IPS DF 19.7 (cell line): ENCODE measurements at places on chromosomes 7 and 10.
A peak's percentile ranks its signal among the peaks of the same experiment; 100 is the strongest.

- DNase-seq: peak; percentile 68
Measured at GRCh38 chr7:101664436-101664835, 35.3 kb upstream of the MYL10 start.

DNA sequence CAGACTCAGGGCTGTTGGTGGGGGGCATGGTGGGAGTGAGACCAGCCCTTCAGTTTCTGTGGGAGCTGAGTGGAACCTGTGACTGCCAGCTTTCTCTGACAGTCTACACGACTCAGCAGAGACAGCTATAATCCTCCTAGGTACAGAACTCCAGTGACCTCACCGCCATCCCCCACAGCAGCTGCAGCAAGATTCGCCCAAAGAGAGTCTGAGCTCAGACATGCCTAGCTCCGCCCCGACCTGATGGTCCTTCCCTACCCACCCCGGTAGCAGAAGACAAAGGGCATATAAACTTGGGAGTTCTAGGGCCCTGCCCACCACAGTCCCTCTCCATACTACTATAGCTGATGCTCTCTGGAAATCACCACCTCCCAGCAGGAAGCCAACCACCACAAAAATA is 500.1 kb downstream of the ETV1 start:
- no peak for DNase-seq

- DNase-seq: no peak
Measured at GRCh38 chr7:30553546-30553945, 41.1 kb upstream of the GARS1 start.

- no peak for DNase-seq
Measured at GRCh38 chr10:45224219-45224841, 91.1 kb downstream of the OR13A1 start.

DNA sequence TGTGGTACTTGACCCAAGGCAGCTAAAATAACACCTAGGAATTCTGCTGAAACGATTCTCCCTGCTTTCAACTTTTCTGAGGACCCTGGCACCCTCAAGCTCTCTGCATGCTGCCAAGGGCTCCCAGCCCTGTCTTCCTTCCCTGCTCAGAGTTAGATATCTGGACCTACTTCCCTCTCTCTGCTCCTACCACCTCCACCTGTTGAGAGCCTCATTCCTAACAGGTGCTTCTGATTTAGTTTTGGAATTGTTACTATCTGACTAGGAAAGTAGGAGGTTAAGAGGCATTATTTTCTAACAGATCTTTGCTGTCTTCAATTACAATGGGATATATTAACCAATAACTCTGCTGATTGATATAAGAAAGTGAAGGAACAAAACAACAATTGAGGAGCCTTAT is 253.8 kb downstream of the FZD1 start:
- no peak for DNase-seq

DNA sequence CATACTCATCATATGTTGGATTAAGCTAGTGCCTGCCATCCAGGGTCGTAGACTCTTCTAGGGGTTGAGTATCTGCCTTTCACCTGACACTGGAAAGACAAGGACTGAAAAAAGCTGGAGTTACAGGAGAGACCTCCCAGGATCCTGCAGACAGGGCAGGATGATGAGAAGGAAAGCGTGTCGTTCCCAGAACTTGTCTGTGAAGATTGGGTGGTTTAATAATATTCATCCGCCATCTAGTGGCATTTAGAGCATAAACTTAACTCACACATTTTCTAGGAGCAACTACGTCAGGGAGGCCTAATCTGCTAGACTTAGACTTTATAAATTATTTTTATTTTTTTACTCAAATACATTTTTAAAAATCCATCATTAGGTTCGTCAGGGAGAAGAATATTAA is 59.6 kb downstream of the ADRB1 start:
- no peak for DNase-seq

GRCh38 chr10:31751051-31751737 is 177.4 kb downstream of the ARHGAP12 start:
- no peak for DNase-seq

DNA sequence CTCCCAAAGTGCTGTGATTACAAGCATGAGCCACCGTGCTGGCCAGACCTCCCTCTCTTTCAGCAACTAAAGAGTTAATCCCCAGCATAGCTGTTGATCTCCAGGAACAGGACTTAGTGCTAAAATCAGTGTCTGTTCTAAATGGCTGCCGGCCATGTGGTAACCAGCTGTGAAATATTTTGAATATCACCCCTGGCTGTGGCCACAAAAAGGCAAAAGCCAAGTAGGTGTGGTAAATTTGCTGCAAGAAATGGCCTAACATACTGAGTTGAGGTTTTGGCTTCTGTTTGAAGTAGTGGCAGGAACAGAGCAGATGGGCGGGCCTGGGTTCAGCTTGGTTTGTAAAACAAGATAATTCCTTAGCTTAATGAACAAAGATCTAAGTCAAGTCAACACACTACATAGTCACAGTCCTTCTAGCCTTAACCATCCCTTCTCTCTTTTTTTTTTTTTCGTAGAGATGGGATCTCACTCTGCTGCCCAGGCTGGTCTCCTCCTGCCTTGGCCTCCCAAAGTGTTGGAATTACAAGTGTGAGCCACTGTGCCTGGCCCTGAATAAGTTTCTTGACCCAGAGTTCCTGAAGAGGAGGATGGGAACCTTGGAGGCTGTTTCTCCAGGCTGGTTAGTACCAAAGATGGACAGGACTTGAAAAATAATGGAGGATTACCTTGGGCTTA is 22.7 kb upstream of the AGFG2 start:
- no peak for DNase-seq

- DNase-seq: no peak
Measured at GRCh38 chr10:110415809-110416208, 81.9 kb upstream of the DUSP5 start.

DNA sequence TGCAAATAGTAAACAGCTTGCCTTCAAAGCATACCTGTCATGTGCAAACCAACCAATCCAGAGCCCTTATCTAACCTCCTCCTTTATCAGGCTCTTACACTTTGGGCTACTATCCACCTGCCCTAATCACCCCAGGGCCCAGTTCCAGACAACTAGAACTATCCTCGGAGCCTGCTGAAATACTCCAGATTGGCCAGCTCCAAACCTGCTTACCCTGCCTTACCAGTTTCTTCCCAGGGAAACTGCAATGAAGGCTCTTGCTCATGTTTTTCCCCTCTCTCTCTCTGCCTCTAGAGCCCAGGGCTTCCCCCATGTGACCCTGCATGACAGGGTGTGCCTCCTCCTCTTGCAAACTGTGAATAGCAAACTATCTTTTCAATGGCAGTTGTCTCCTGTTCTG is 81.4 kb upstream of the CAPZA2 start:
- DNase-seq: peak; percentile 5

- no peak for DNase-seq
Measured at GRCh38 chr7:4724648-4725013, 42.5 kb downstream of the FOXK1 start.

GRCh38 chr7:99645590-99645989 is 28.8 kb downstream of the ZSCAN25 start:
- no peak for DNase-seq

DNA sequence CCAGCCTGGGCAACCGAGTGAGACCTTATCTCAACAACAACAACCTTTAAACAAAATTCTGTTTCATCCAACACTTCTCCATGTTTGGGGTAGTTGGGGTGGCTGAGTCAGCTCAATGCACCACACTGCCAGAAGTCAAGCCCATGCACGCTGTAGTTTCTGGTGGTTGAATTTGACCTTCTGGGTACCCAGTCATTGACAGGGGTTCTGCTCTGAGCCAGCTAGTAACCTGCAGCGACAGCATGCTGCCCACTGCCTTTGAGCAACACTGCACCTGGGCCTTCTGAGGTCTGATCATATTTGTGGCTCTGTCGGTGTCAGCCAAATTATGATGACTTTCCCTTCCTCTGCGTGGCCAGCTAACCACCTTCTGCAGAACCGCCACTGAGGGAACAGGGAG is 84.6 kb upstream of the ZNF438 start:
- DNase-seq: no peak
